PC-9 (cell line): ENCODE measurements at places on chromosomes 6 and 20. TPM values are rescaled to one million over a fixed set of nuclear protein-coding genes. Genes with fewer than 3 reads are reported as not detected.

DNA sequence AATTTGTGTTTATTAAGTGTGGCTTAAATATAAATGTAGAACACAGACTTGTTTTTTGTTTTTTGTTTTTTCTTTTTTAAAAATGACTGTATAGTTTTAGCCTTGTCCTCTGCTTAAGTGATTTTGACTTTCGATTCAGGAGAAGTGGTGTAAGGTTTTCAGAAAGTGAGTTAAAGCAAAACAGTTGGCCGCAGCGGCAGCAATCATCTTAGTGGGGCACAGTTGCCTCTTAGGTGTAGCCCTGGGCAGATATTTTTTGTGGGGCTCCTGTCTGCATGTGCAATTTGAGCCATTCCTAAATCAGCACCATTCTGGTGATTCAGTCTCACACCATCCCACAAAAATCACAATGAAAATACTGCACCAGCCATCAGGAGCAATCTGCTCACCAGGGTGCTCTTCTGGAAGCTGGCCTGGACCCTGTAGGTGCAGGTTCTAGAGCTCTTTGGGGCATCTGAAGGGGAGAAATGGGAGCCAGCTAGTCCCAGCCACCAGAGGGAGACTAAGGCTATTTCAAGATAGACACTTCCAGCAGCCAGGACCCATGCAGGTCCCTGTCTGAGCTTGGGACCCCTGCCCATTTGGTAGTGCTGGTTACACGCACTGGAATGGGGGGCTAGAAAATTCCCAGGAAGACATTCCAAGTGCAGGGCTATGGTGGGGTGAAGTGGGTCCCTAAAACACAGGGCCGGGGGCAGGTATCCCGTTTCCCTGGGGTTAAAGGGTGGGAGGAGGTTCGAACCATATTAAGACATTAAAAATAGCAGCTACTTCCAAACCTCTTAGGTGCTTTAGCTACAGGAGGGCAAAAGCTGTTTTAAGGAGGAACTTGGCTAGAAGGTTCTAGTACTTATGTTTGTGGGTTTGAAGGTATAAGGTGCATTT lies 156.6 kb downstream of the NFATC2 start:
- H3K27ac ChIP-seq, result no peak overlapping the region
- no peak overlapping the region for H3K4me3 ChIP-seq
- DNase-seq, result peak; percentile 16
- H3K4me1 ChIP-seq, result peaks cover 21% of the 10 kb centered on the region
- H3K27me3 ChIP-seq, result no peaks in the 10 kb centered on the region

DNA sequence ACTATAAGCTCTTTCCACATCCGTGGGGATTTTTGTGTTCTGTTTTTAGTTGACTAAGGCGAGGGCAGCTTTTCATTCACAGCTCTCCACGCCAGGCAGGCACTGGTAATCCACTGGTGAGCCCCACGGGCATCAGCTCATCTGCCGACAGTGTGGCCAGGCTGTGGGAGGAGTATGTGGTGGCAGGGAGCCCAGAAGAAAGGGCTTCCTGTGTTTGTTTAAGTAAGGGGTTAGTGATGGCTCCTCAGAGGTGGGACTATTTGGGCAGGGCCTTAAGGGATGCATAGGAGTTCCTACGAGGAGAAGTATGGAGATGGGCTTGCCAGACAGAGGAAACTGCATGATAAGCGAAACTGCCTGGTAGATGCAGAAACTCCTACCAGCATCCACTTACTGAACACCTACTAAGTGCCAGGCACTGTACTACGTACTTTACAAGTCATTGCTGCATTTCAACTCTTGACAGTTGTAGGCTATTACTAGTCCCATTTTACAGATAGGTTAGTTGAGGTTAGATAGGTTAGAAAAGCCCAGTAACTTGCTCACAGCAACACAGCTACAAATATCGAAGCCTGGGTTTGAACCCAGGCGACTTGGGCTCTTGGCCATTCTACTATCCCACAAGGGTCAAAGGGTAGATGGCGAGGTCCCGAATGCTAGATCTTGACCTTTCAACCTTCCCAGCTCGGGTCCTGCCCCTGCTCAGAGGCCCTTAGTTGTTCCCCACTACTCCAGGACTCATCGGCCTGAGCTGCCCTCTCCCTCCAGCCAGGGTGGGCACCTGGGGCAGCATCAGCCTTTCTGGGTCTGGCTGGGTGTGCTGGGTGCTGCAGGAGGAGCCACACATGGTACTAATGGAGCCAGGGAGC lies 55.1 kb downstream of the CEBPB start:
- H3K4me1 ChIP-seq, result peaks cover 100% of the 10 kb centered on the region
- no peaks in the 10 kb centered on the region for H3K36me3 ChIP-seq
- H3K4me3 ChIP-seq, result peak overlapping the region; percentile 49; the same call in 1 of the 2 replicates
- peak; percentile 64 for DNase-seq

DNA sequence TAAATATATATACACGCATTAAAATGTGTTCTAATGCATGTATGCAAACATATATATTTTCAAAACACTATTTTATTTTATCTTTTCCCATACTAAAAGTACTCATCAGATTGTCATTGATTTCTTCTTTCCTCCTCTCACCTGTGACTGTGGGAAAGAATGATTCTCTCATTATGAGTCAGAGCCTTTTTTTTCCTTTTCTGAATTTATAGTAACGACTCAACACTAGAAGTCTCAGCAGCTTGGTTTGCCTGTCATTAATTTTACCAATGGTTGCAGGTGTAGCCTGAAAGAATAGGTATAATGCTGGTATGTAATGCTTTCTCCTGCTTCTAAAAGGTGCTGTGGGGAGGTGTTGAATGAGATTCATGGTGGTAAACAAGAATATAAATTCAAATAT lies 328.7 kb downstream of the UTRN start:
- H3K36me3 ChIP-seq, result no peaks in the 10 kb centered on the region
- no peak overlapping the region for H3K4me3 ChIP-seq
- DNase-seq, result peak; percentile 44
- H3K27me3 ChIP-seq, result no peaks in the 10 kb centered on the region
- H3K27ac ChIP-seq, result no peak overlapping the region
- H3K4me1 ChIP-seq, result no peaks in the 10 kb centered on the region

The CD93 gene
- 0.07 TPM in 1 of 2 replicates, not detected in the other for total RNA-seq

GRCh38 chr6:83365931-83366330 lies 64.9 kb downstream of the ME1 start:
- no peak for DNase-seq
- no peaks in the 10 kb centered on the region for H3K4me1 ChIP-seq

- no peaks in the 10 kb centered on the region for H3K36me3 ChIP-seq
- H3K4me1 ChIP-seq, result peaks cover 81% of the 10 kb centered on the region
- no peak overlapping the region for H3K27ac ChIP-seq
- DNase-seq, result no peak
Measured at GRCh38 chr20:6705926-6706548, 61.4 kb upstream of the BMP2 start.

The HLA-DRB5 gene
- 0.33 TPM in 1 of 2 replicates, not detected in the other for total RNA-seq

GRCh38 chr6:108953681-108954080 lies 105.5 kb downstream of the ARMC2 start:
- H3K36me3 ChIP-seq, result no peaks in the 10 kb centered on the region
- no peak overlapping the region for H3K4me3 ChIP-seq
- no peaks in the 10 kb centered on the region for H3K27me3 ChIP-seq

The LINC00237 gene
- total RNA-seq, result not detected in 2 replicates

The SNAI1 gene
- 2.2 and 3.6 TPM in 2 replicates for total RNA-seq

The SRMS gene
- total RNA-seq, result 1.2 TPM in 2 replicates

GRCh38 chr6:151098166-151098565 lies 141.6 kb upstream of the AKAP12 start:
- no peaks in the 10 kb centered on the region for H3K27me3 ChIP-seq
- no peak for DNase-seq
- no peak overlapping the region for H3K4me3 ChIP-seq
- H3K27ac ChIP-seq, result no peak overlapping the region
